ENCODE measurements at places on chromosomes 2 and 18.
A peak's percentile ranks its signal among the peaks of the same experiment; 100 is the strongest.

DNA sequence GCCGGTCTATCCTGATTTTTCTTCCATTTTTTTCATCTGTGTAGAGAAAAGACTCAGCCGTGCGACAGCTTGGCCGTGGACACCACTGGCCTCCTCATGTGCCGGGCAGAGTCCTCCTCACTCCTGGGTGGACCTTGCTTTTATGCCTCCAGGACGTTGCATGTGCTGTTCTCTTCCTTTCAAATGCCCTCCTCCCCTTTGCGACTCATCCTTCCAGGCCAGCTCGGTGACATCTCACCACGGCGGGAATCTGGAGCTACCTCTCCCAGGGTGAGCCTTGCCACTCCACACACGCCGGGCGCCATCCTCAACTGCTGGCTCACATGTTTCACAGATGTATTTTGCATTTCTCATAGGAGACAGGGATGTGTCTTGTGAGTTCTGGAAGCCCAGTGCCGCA, 198.5 kb upstream of the HDAC4 start:
- no peak for DNase-seq

GRCh38 chr2:108538000-108538625, 3.8 kb downstream of the LIMS1 start:
- no peak for DNase-seq

- DNase-seq: no peak
Measured at GRCh38 chr2:1546023-1546591, 132.8 kb downstream of the TPO start.

GRCh38 chr18:34746614-34747013, 36.5 kb downstream of the DTNA start:
- no peak for DNase-seq

DNA sequence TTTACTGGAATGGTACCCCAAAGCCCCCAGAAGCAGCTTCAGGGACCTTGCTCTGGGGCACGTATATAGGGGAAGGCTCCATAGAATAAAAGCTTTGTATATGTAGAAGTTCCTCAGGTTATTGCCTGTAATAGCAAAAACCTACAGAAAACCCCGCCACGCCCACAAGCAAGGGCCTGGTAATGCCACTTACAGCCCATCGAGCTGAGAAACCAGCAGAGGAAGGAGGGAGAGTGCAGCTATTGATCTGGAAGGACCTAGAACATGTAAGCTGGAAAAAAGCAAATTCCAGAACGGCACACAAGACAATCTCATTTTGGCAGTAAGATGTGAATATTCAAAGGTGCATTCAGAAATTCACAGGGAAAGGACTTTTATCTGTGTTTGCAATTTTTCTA, 15.8 kb downstream of the HS1BP3 start:
- DNase-seq: no peak

DNA sequence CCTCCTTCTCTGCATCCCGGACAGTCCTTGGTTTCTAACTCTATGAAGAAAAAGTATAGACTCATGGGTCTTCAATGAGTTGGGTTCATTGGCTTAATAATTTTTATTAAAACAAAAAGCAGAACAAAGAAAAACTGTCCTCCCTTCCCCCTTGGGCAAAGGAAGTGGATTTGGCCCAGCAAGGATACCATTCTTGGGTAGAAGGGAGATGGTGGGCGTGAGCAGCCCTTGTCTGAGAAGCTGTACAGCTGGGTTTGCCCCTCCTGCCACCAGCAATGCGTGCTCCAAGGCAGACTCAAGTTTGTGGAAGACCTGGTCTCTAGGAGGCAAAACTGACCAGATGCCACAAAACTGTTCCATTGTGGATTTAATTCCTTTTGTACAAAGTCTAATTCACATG, 12.7 kb downstream of the PCARE start:
- no peak for DNase-seq

DNA sequence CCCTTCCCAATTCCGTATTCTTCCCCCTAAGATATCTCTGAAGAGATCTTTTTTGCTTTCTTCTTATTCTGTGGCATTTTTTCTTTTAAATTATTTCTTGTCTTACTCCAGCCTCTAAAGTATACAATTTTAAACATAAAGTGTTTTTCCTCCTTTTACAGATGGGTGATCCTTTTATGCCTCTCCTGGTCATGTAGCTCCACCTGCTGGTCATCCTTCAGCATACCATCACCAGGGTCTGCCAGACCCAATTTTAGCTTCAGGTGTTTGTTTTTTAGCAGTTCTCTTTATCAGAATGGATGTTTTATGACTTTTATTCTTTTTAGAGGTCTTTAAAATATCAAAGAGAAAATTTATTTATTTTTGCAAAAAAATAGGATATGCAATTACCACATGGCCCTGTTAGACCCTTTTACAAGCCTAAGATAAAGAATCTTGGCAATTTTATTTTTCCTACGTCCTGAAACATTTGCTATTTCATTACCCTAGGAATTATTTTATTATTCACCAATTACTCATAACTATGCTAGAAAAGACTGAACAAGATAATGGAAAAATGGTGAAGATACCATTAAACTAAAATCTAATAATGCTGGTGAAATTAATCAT, 55.5 kb downstream of the PIGN start:
- DNase-seq: peak; percentile 4

- peak; percentile 1 for DNase-seq
Measured at GRCh38 chr18:45106331-45106774, 425.7 kb downstream of the SETBP1 start.

DNA sequence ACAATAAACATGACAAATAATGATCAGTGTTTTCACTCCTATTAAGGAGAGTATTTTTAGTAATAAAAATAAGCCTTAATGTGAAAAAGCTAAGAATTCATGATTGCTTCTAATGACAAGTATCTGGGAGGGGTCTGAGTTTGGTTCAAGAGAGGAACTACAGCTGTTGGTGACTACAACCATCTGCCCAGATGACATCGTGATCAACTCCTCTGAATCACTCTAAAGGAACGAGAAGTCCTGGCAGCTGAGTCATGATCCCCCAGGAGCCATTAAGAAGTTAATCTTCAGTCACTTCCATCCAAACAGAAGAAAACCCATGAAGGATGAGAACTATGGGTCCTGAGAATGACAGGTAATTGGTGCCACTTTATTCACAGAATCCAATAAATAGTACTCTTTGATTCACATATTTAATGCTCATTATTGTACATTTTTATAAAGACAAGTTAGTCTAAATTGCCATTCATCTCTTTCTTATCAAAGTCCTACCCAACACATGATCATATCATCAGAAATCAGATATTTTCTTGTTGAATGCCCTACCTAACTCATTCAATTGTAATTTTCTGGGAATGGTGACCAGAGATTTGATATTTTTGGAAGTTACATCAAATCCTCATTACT, 6.8 kb downstream of the TFPI start:
- DNase-seq: no peak

- no peak for DNase-seq
Measured at GRCh38 chr2:10180229-10180628, 57.7 kb downstream of the RRM2 start.

GRCh38 chr2:219441451-219442255, 7.0 kb downstream of the SPEG start:
- DNase-seq: peak; percentile 30

DNA sequence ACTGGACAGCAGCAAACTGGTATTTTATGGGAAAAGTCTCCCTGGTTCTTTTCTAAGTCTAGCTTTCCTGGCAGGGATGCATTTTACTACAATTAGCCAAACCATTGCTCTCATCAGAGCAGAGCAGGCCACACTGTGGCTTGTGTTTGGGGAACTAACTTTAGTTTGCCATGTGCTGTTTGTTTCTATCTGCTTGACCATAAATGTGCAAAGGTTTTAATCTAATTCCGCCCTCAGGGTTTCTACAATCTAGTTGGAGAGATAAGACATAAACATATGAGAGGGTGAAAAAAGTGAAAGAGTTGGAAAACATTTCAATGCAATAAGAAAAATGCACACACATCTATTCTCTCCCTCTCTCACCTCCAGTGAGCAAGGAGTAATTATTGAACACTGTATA, 86.9 kb upstream of the MAPK4 start:
- DNase-seq: no peak

GRCh38 chr18:45014047-45014501, 333.4 kb downstream of the SETBP1 start:
- DNase-seq: no peak

DNA sequence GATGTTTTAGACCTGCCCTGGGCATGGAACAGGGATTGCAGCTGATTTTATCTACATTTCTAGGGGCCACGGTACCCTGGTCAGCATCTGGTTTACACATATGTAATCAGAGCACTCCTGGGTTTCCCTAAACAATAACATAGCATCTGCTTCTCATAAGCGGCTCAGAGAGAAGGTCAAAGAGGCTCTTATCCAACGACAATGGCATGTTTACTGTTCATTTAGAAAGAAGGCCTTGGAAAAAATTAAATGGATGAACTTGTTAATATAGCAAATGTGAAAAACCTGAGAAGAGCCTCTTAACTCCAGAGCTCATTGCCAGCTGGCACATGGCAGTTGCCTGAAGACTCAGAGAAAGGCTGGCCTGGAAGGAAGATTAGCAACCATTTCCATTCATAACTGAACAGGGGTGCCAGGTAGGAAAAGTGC, 202.8 kb upstream of the THUMPD2 start:
- DNase-seq: no peak

GRCh38 chr2:50691513-50691912, 340.4 kb downstream of the NRXN1 start:
- no peak for DNase-seq

- DNase-seq: no peak
Measured at GRCh38 chr2:170966648-170967396, 37.8 kb downstream of the GORASP2 start.

GRCh38 chr18:46754188-46754587, 2.7 kb downstream of the ST8SIA5 start:
- no peak for DNase-seq

- DNase-seq: no peak
Measured at GRCh38 chr2:57615855-57616556, 430.6 kb upstream of the VRK2 start.

- DNase-seq: peak; percentile 51
Measured at GRCh38 chr2:45778720-45779171, 127.3 kb downstream of the PRKCE start.

DNA sequence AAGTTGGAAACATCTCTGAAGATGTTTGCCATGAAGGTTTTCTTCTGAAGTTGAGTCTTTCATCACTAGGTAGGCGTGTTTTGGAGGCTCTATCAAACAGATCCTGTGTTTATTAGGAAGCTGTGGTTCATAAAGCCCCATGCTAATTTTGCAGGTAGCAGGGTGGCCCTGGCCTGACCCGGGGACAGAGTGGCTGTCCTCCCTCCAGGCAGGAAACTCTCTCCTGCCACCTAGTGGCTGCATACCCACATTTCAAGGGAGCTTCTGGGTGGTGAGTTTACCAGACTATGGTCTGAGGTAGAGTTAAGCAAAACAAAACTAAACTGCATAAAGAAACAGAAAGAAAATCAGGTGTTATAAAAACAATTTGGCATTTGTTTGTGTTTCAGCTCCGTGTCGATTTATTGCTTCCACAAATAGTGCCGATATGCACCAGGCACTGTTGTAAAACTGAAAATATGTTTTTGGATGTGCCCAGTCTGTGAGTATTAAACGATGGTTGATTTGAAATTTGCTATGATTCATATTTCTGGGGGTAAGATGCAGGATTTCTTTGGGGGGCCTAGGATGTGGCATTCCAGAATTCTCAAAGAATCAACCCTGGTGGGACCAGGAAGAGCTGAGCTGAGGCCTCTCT, 26.0 kb upstream of the IL37 start:
- DNase-seq: peak; percentile 12

DNA sequence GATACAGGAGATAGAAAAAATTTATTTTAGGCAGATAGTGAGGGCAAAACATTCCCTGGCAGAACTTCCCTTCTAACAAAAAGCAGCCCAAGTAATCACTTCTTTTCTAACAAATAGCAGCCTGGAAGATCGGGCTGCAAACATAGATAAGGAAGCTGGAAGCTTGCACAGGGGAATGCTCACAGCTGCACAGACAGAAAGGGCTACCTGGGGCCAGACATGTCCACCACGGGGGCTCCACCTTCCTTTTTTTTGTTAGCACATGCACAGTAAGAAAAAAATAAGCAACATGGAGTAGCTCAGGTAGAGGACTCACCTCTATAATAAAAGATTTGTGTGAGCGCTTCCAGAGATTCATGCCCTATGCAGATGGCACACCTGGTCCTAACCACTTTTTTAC, 420.5 kb downstream of the PTH2R start:
- DNase-seq: no peak

- DNase-seq: no peak
Measured at GRCh38 chr18:30406728-30407127, 635.8 kb downstream of the DSC3 start.

- DNase-seq: no peak
Measured at GRCh38 chr2:46334389-46335271, 37.4 kb downstream of the EPAS1 start.

GRCh38 chr2:84741182-84741822, 139.6 kb downstream of the TRABD2A start:
- DNase-seq: peak; percentile 14

DNA sequence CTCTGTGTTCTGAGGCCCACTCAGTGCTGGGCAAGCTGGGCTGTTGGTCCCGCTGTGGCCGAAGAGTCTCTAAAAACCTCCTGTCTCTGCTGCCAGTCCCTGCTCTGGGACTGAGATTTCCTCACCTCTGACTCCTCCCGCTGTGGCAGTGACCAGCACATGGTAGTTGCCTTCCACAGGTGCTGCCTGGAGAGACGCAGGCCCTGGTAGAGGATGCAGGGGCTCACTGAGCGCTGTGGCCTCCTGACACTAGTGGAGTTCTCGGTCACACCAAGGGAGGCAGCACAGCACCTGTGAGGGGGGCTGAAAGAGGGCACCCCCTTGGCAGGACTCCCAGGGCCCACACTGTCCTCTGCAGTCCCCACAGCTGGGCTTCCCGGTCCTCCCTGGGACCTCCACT, 3.8 kb upstream of the ASB1 start:
- no peak for DNase-seq

DNA sequence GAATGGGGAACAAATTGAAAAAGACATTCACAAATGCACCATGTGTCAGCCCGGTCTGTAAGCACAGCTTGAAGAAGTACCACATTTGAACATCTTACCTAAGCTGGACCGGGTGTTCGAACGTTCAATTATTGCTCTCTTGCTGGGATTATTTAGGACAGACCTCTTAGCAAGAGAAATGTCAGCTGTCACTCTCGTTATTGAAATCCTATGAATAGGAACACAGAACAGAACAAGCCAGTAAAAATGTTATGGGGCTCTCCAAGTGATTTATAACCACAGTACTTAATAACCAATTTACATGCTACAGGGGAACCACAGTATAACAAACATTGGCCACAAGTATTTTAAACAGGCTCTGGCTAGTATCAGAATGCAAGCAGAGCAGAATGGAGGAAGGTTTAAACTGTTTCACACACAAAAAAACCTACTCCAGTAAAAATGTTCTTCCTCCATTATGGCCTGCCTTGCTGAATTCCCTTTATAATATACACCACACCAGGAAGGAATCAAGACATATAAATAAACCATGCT, 32.5 kb upstream of the ARL5A start:
- DNase-seq: no peak

All from stimulated activated CD8-positive, alpha-beta memory T cell treated with anti-CD3 and anti-CD28 coated beads, Interleukin-7, amount 100 ng/mL, for 1 hour (primary cell).